ENCODE measurements at places on chromosomes 5 and 9. TPM values are rescaled to one million over a fixed set of nuclear protein-coding genes. Genes with fewer than 3 reads are reported as not detected.

Gene PCDHA1
- polyA plus RNA-seq = not detected

- no peak overlapping the region for H3K27ac ChIP-seq
- no peaks in the 10 kb centered on the region for H3K36me3 ChIP-seq
- DNase-seq = no peak
- H3K4me3 ChIP-seq = no peak overlapping the region
- H3K27me3 ChIP-seq = peaks cover 5% of the 10 kb centered on the region
- H3K4me1 ChIP-seq = no peaks in the 10 kb centered on the region
These were observed 15.4 kb upstream of the CERCAM start for GRCh38 chr9:128405077-128405779.

- no peak overlapping the region for H3K4me3 ChIP-seq
- DNase-seq = no peak
- no peak overlapping the region for H3K27ac ChIP-seq
- H3K36me3 ChIP-seq = no peaks in the 10 kb centered on the region
- peaks cover 4% of the 10 kb centered on the region for H3K4me1 ChIP-seq
These were observed 191.5 kb upstream of the GNA14 start for GRCh38 chr9:77839459-77840140.

GRCh38 chr5:76745670-76746069, 29.7 kb downstream of the F2R start:
- H3K4me3 ChIP-seq = no peak overlapping the region
- peaks cover 30% of the 10 kb centered on the region for H3K4me1 ChIP-seq
- no peak overlapping the region for H3K27ac ChIP-seq
- no peaks in the 10 kb centered on the region for H3K36me3 ChIP-seq

DNA sequence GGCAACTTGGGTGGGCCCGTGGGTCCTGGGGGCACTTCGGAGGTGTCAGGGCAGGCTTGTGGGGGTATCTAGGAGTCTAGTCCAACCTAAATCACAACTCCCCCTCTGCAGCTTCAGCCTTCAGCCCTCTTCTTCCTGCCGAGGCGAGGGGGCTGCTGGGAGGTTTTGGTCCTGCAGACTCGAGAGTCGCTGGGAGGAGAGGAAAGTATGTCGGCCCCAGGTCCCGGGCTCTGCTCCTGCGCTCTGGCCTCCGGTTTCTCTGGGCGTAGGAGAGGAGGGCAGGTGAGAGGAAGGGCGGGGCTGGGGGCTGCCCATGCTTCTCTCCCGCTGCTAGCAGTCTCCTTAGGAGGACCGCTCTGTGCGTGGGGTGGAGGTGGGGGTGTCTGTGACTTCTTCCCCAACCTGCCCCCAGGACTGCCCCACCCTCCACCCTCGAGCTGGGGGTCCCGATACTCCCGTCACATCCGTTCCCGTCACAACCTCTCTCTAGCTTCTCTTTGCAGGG, 139.8 kb upstream of the COL5A1 start:
- no peaks in the 10 kb centered on the region for H3K36me3 ChIP-seq
- H3K27ac ChIP-seq = no peak overlapping the region
- H3K4me1 ChIP-seq = no peaks in the 10 kb centered on the region
- no peak for DNase-seq
- no peak overlapping the region for H3K4me3 ChIP-seq

DNA sequence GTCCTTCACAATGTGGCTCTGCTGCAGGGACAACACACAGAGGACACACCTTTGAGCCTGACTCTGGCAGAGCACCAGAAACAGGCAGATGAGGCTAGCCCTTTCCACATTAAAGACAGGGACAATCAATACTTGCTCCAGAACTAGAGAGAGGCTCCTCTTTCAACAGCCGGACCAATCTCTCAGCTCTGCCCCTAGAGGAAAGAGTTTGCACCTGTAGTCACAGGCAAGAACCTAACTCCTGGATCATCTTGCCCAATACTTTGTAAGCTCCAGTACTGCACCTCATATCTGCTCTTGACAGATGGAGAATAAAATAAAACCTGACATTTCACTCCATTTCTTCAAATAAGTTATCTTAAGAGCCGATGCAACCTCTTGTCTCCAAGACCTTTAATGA, 52.1 kb downstream of the EPB41L4A start:
- DNase-seq = no peak
- H3K36me3 ChIP-seq = no peaks in the 10 kb centered on the region
- H3K4me1 ChIP-seq = no peaks in the 10 kb centered on the region
- H3K4me3 ChIP-seq = no peak overlapping the region
- H3K27ac ChIP-seq = no peak overlapping the region
